HT1080 (cell line): ENCODE measurements at places on chromosomes 7 and 10.
A peak's percentile ranks its signal among the peaks of the same experiment; 100 is the strongest.

GRCh38 chr7:37601321-37601720, 82.2 kb upstream of the GPR141 start:
- DNase-seq: no peak

DNA sequence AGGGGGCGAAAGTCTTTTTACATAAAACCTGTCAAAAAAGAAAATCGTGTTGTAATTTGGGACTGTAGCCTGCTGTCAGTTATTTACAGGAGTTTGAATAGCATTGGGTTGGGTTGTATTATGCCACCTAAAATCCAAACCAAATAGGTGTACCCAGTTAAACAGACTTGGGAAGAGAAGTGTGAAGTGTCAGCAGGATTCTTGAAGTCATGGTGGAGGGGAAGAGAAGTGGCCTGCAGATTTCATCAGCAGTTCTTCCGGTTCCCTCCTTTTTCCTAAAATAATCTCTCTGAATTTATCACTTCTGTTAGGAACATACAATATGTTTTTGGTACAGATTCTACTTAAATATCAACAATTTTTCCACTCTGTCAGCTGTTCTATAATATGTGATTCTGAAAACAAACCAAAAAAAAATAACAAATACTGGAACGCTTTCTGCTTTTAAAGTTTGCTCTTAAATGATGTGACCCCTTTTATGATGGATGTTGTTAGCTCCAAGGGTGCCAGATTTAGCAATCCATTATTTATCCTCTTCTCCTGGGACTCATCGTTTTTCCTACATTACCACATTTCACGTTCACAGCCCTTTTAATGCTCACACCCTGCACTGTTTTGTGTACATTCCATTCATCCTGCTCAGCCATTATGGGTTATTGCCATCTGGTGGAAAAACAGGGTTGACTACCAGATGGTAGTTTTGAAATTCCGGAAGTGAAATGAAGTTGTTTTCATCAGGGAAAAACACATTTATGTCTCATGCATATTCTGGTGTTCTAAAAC, 18.7 kb upstream of the ARHGAP12 start:
- peak; percentile 81 for DNase-seq

DNA sequence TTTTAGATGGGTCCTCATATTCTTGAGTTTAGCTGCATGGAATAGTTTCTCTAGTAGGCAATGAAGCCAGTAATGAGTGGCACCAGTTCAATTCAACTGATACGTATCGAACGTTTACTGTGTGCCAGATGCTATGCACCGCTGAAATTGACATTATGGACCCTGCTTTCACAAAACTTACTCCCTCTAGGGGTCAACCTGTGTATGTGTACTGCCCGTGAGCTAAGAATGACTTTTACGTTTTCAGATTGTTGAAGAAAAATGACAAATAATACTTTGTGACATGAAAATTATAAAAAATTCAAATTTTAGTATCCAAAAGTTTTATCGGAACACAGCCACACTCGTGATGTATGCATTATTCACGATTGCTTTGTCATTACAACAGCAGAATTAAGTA, 95.5 kb downstream of the ZMYND11 start:
- DNase-seq: peak; percentile 2

DNA sequence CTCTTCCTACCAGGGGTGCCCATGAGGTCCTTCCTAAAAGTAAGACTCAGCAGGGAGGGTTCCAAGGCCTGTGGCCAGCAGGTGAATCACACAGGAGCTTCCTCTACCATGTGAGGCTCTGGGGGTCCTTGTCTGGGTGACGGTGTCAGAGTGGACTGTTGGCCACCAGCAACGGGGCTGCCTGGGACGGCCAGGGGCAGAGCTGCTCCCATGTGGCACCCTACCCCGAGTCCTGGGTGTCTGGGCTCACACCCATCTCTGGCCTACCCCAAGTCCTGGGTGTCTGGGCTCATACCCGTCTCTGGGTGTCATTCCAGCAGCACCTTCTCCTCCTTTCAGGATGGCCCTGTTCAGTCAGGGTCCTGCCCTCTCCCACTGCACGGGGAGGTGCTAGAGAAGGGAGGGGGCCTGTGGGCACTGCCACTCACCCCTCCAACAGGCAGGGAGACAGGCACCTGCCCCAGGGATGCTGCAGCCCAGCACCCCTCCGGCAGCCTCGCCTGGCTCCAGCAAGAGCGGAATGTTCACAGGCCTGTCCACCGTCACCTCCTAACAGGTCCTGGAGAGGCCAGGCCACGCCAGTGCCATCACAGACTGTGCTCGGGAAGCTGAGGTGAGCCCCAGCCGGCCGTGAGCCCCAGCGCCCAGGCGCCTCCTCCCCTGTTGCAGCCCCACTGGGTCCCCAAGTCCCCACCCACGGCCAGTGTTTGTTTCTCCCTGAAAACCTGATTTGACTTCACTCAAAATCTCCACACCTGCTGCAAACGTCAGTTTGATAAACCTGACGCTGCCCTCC, 143.7 kb downstream of the PTPRN2 start:
- no peak for DNase-seq

GRCh38 chr7:134787720-134788119, 8.3 kb downstream of the CALD1 start:
- DNase-seq: no peak

DNA sequence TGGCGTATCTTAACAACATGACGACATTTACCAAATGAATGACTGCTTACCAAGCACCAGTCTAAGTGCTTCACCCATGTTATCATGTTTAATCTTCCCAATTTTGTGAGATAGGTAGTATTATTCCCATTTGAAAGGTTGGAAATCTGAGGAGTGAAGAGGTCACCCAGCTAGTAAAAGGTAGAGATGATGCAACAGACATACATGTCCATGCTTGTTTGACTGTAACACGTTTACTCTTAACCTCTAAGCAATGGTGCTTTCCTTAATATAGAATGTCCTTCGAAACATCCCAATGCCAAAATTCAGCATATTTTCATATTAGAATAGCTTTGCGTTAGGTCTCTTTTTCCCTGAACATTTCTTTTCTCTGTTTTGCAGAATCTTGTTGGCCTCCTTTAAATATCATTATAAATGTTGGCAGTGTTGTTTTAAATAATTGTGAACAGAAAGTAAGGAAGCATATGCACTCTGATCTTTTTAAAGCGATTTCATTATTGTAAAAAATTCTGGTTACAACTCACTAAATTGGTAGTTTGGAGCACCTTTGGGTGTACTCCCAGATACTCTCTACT, 722.8 kb downstream of the AUTS2 start:
- DNase-seq: no peak

- no peak for DNase-seq
Measured at GRCh38 chr7:68247571-68247970, 1250.9 kb downstream of the TYW1 start.

DNA sequence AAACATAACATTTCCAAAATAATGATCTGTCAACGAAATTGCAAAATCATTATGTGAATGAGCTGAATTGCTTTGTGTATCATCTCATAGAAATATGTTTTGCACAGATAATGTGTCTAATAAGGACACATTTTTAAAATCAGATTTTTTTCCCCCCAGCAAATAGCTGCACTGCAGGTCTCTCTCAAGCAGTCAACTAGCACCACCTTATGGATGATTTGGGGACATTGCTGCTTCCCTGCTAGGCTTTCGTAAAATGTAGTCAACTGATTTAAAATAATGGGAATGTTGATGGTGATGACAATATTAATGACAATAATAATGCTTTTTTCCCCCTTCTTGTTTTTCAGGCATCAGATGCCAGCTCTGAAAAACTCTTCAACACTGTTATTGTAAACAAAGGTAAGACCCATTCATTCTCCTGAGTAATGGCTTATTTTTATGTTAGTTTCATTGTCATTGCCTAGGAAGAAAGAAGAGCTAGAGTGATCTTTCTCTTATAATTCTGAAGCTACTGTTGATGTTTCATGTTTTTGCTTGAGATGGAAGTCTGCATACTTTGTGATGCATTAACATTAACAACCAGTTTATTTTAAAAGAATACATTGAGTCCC, 433.6 kb upstream of the GALNT17 start:
- DNase-seq: peak; percentile 44

DNA sequence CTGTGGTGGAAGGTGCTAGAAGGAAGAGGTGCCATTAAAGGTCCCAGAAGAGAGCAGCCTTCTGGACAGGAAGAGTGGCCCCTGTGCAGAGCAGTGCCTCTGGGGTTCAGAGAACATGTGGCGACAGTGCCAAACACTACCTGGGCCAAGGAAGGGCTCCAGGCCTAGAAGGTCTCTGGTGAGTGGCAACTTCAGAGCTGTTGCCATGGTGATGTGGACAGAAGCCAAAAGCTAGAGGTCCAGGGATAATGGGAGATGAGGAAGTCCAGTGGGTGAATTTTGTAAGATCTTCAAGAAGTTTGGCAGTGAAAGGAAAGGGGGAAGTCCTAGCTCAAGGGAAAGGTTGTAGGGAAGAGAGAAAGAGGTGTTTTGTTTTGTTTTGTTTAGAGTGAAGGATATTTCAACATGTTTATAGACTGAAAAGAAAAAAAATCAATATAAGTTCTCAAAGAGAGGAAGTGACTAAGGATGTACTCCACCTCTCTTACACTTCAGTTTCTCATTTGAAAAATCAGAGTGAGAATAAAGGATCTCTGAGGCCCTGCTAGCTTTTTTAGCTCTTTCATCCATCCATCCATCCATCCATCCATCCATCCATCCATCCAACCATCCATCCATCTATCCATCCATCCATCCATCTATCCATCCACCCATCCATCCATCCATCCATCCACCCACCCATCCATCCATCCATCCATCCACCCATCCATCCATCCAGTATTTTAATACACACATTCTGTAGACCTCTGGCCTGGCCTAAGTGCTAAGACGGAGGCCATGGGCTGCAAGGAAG, 77.1 kb upstream of the DUSP5 start:
- peak; percentile 86 for DNase-seq

DNA sequence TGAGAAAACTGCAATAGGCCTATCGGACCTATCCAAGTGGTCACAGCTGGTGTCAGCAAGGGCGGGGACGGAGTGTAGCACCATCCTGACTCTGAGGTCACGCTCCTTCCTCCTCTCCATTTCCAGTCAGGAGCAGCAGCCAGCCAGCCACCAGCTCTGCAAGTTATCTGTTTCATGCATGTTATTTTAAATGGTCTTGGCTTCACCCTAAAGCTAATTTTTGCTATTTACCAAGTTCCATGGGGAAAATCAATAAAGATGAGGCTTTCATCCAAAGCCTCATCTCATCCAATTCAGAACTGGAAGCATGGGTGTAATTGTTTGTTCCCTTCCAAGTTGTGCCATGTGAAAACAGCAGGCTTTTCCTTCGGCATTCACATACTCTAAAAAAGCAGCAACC, 49.3 kb downstream of the ICA1 start:
- DNase-seq: no peak

DNA sequence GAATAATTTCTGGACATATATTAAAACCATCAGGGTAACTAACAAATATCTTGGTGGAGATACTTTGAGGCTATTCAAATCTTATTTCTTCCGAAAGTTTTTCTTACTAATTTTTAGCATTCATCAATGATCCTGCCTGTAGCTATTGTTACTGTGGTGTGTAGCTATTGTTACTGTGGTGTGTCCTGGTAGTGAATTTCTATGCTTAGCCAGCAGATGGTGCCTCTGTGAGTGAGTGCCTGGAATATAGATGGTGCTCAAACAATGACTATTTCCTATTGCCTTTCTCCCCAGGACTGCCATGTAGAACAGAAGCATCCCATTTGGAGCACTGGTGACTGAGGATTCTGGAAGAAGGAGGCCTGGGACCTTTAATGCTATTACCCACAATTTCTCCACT, 245.7 kb downstream of the CCSER2 start:
- peak; percentile 33 for DNase-seq

GRCh38 chr10:4372601-4373000, 453.4 kb upstream of the AKR1E2 start:
- peak; percentile 58 for DNase-seq

DNA sequence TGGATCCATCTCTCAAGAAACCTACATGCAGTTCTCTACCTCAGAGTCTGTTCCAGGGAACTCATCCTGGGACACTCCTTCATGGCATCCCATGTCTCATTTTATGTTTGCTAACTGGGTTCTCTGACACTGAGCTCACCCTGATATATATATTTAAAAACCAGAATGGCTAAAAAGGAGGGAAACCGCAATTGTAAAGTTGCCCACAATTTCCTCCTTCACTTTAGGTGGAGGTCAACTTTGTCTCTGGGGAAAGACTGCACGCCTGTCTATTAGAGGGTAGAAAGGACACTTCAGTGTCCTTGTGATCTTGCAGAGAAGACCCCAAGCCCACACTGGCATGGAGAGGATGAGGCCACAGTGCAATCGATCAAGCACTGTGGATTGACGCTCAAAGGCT, 131.7 kb downstream of the TEX36 start:
- no peak for DNase-seq

DNA sequence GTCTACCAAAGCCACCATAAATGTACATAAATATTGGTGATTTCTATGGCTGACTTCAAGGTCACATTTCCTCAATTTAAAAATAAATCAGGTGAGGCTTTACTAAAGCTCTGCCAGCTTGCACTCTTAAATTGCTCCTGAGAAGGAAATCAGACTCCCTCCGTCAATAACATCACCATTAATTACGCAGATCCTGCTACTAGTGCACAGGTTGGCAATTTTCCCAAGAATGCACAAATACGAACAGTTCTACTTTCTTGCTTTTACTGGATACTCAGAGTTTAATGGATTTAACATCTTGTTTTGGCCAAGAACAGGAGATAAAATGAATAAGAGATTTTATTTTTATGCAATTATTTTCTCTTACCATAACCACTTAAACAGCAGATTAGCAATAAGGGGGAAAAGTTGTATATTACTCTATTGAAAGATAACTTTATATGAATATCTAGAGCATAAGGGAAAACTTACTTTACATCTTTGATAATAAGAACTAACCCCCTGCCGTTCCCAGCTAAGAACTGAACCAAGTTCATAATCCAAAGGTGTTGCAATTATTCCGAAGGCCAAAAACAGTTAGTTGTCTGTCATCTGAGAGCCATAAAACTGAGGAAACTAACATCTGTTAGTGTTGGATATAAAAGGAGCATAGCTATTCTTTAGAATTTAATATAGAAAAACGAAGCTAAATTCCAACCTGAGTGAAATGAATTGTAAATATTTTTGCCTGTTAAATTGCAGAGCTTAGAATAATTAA, 140.5 kb downstream of the TWIST1 start:
- no peak for DNase-seq

DNA sequence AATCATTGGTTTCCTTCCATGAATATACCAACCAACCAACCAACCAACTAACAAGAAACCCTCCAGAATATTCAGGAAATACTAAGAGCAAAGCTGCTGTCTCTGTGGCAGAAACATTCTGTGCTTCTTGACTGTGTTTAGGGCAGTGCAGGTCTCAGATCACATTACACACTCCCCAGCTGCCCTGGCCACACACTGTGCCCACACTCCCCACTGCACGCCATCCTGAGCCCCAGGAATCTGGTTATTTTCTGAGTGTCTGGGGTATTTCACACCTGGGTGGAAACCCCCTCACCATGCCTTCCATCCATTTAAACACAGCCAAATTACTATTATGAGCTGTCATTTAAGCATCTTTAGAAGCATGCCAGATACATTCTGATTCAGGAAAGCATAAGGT, 183.7 kb upstream of the ANK3 start:
- no peak for DNase-seq

- no peak for DNase-seq
Measured at GRCh38 chr7:141686670-141687069, 15.3 kb downstream of the DENND11 start.
